Suprapubic skin (tissue), 4 donors: ENCODE measurements at places on chromosomes 3 and 15. TPM values are rescaled to one million over a fixed set of nuclear protein-coding genes. Genes with fewer than 3 reads are reported as not detected.

DNA sequence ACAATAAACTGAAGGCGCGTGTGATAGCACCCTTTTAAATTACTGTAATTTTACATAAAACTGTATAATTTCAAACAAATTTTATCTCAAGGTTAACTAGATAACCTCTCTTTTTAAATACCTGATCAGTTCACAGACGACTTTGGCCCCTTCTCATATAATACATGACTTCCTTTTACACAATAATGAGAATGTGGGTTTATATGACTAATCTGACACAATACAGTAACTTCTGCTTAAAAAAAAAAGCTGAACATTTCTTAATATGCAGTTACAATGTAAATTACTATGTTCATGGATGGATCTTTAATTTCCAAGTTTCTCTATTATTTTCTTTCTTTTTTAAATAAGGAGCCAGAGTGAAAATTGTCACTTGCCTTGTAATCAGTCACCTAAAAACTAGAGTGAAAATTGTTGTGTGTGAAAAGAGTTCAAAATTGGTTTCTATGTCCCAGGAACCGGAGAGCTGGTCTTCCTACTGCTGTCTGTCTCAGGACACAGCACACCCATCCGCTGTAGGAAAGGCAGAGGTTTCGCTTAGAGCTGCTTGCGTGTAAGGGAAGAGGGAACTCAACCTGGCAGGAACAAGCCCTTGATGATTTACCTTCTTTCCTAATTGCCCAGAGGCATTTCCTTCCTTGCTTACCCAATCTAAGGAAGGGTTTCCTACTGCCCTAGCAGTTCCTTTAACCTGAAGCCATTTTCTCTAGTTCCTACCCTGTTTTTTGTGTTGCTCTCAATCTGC, 33.3 kb downstream of the PLD1 start:
- DNase-seq, result no peak

DNA sequence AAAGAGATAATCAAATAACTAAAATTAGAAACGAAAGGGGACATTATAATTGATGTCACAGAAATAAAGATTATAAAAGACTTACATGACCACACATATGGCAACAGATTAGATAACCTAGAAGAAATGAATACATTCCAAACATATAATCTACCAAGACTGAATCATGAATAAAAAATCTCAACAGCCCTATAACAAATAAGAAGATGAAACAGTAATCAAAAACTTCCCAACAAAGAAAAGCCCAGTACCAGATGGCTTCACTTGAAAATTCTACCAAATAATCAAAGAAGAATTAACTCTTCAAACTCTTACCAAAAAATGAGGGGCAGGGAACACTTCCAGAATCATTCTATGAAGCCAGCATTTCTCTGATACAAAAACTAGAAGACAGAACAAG, 11.8 kb downstream of the TOP2B start:
- no peak for DNase-seq

- DNase-seq, result no peak
Observed at GRCh38 chr3:95437409-95437808, 1374.5 kb downstream of the NSUN3 start.

Gene INSYN1
- total RNA-seq, result 70.1 TPM

DNA sequence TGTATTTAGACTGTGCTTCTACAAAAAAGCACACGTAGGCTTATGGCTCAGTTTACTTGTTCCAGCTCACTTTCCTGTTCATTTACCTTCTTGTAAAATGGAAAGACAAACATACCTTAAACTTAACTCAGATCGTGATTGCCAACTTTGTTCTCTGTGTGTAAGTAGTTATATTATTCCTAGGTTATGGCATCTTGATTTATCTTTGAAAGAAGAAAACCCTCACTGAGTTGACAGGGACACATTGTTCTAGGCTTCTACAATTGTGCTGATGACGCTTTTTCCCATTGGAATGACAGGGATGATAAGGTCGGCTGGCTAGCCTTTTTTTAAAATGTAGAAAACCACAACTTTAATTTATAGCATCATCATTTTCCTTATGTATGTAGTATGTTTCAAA, 140.7 kb downstream of the IGF1R start:
- no peak for DNase-seq

- no peak for DNase-seq
Observed at GRCh38 chr3:13728487-13728886, 151.4 kb downstream of the WNT7A start.

GRCh38 chr3:79032686-79033318, 735.0 kb downstream of the ROBO1 start:
- no peak for DNase-seq

Gene TLR9
- not detected for total RNA-seq

DNA sequence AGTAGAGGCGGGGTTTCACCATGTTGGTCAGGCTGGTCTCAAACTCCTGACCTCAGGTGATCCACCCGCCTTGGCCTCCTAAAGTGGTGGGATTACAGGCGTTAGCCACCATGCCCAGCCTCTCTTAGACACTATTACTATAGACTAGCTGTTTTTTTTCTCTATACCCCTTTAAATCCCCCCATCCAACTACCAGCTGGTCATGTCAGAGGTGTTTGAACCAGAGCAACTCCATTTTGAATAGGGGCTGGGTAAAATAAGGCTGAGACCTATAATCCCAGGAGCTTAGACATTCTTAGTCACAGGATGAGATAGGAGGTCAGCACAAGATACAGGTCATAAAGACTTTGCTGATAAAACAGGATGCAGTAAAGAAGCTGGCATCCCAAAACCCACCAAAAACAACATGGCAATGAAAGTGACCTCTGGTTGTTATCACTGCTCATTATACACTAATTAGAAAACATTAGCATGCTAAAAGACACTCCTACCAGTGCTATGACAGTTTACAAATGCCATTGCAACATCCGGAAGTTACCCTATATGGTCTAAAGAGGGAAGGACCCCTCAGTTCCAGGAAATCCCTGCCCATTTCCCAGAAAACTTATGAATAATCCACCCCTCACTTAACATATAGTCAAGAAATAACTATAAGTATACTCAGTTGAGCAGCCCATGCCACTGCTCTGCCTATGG, 57.8 kb upstream of the GPD1L start:
- DNase-seq, result no peak

- no peak for DNase-seq
Observed at GRCh38 chr15:51368751-51369450, 27.4 kb downstream of the GLDN start.

Gene DPPA2
- not detected for total RNA-seq

DNA sequence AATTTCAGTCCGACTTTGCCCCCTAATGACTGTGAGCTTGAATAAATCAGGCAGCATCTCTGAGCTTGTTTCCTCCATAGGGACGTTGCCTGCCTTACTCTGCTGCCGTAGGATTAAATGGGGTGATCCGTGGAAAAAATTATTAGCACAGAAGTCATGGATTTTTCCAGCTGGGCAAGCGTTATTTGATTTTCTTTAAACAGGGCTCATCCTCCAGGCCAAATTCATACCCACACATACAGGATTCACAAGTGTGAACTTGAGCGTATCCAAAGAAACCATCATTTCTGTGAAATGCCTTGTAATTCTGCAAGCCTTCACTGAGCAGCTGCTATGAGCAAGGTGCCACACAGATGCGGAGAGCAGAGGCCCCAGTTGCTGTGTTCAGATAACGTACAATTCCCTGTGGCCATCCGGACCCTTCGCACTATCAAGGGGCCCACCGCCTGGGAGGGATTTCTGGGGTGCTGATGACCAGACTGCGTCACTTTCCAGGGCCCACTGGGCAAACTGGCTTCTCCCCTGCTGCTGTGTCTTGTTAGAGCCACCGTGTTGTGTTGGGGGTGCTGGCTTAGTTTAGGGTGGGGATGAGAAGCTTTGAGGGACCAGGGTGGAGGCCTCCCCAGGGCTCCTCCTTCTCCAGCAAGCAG, 61.4 kb downstream of the MGLL start:
- DNase-seq, result no peak

DNA sequence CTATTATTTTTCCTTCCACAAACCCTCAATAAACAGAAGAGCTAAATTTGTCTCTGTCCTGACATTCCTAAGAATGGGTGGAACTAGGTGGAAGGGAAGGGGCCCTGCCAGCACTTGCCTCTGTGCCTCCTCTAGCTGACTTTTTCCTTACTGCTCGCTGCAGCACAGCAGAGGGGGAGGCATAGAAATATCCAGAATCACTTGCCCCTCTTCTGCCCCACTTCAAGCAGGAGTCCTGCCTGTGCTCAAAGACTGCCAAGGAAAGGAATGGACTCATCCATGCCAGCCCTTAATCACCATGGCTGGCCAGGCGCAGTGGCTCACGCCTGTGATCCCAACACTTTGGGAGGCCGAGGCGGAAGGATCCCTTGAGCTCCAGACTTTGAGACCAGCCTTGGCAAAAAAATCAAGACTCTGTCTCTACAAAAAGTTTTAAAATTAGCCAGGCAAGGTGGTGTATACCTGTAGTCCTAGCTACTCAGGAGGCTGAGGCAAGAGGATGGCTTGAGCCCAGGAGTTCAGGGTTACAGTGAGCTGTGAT, 51.8 kb downstream of the ADCY5 start:
- DNase-seq, result no peak

DNA sequence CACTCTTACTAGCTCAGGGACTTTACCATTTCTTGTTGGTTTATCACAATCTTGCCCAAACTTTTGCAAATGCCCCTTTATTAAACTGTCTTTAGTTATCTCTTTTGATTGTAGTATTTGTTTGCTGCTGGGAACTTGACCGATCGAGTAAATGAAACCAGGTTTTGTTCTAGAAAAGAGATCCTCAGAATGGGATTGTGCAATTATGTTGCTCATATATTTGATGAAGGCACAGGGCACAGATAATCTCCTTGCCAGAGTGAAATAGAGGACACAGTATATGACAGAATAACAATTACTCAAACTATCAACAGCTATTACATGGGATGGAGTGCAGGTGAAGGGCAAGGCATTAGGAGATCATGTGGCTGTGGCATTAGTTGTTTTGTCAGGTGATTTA, 216.6 kb upstream of the RASGRP1 start:
- DNase-seq, result no peak

Gene FYTTD1
- total RNA-seq, result 53.3 TPM

Gene NME9
- total RNA-seq, result not detected

DNA sequence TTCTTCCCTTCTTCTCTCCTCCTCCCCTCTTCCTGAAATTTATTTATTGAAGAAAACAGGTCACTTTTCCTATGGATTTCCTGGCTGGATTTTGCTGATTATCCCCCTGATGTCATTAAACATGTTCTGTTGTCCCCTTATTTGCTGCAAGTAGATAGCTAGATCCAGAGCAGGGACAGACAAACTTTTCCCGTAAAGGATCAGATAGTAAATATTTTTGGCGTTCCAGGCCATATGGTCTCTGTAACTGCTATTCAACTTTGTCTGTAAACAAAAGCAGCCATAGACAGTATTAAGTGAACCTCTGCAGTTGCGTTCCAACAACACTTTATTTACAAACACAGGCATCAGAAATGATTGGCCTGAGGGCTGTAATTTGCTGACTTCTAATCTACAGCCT, 241.3 kb downstream of the NEK10 start:
- DNase-seq, result no peak

Gene NTRK3
- 7.2 TPM for total RNA-seq

DNA sequence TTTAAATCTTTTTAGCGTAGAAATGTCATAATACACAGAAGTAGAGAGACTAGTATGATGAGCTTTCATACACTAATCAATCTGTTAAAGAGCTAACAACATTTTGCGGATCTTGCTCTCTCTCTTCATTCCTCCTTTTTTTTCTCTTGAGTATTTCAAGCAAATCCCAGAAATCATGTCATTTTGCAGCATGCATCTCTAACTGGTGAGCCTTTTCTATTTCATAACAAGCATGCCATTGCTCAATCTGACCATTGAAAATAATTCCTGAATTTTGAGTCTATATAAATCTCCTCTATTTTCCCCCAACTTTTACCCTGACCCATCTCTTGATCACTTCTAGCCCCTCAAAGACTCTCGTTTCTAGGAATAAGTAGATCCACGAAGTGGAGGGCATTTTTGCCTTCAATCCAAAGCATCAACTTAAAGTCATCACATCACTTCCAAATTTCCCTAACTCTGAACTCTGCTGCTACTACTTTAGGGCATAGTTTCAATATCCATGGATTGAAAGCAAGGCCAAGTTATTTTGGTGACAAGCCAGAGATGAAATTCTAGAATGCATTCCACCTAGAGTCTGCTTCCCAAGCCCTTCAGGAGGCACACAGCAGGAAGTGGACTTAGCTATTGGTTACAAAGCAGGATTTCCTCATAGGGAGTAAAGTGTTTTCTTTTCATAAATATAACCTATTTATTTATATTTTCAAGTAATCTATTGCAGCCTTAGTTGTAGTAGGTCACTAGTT, 253.5 kb upstream of the ZPLD1 start:
- DNase-seq, result no peak

DNA sequence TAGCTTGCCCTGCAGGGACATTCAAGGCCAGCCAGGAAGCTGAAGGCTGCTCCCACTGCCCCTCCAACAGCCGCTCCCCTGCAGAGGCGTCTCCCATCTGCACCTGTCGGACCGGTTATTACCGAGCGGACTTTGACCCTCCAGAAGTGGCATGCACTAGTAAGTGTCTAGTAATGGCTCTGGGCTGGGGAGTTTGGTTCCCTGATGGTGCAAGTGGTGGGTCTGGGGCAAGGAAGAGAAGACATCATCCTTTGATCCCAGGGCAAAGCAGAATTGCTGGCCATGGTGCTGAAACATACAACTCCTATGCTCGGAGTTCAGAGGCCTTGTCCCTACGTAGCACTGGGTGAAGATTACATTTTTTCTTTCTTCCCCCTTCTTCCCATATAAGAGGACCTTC, 311.4 kb downstream of the EPHB1 start:
- DNase-seq, result peak; percentile 37

DNA sequence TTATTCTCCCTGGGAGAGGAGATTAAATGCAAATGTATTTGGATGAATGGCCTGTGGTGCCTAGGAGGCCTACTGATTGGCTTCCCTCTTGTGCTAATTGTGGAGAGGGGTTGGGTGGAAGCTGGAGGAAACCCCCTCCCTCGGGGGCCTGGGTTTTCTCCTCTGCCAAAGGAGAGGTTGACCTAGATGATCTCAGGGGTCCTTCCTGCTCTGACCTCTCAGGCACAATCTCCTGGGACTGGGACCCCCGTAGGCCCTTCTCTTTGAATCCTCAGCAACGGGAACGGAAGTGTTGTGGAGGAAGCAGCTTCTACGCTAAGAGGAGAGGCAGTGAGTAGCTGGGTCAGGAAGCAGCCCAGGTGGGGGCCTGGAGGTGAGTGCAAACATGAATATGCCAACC, 40.5 kb upstream of the MAGEF1 start:
- no peak for DNase-seq

Gene MASP1
- total RNA-seq, result 6.0 TPM
